D721Med (cell line): ENCODE measurements at places on chromosomes 13 and 19.

- no peak for DNase-seq
Observed at GRCh38 chr19:18809149-18809868, 18.2 kb upstream of the COMP start.

DNA sequence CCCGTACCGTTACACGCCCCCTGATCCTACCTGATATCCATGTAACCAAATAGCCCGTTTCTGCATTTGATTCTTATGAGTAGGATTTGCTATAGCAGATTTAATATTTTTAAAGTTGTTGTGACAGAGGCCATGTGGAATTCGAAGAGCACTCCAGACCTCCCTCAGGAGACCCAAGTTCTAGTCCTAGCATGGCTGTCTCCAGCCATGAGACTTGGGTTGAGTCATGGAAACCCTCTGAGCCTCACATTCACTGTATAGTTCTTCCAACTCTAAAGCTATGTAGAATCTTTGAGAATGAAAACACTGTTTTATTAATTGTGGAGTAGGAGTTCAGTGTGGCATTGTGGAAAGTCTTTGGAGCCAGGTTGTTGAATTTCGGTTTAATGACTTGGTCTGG, 8.0 kb upstream of the GPR183 start:
- DNase-seq, result no peak

DNA sequence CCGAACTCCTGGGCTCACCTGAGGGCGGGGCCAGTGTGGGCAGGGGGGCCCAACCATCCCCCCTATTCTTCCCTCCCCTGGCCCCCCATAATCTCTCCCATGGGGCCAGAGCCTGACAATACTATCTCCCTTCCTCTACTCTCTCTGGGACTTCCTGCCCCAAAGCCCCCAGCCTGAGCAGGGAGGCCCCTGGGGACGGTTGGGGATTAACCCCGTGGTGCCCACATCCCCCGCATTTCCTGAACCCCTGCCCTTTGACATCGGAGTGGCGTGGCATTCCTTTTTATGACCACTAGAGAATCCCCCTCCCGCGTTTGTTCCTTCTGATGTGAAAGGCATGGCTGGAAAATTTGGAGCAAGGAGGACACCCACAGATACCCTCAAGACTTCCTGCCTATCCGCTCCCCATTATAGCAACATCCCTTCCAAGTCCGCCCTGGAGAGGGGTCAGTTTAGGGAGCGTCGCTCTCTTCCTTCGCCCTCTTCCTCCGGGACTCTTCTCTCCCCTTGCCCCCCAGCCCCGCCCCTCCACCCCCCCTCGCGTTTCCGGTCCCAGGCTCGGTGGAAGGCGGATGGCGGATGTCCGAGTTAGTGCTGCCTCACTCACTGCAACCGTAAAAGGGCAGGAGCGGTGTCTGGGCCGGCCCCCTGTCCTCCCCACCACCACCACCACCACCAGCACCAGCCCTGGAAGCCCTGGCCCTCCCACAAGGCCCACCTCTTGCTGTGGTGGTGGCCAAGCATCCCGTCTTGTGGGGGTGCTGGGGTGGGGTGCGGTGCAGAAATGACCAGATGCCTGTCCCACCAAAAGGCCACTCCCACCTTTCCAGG, 1.8 kb downstream of the VASP start:
- DNase-seq, result no peak

GRCh38 chr13:30520571-30520970, 54.8 kb upstream of the HMGB1 start:
- DNase-seq, result no peak

DNA sequence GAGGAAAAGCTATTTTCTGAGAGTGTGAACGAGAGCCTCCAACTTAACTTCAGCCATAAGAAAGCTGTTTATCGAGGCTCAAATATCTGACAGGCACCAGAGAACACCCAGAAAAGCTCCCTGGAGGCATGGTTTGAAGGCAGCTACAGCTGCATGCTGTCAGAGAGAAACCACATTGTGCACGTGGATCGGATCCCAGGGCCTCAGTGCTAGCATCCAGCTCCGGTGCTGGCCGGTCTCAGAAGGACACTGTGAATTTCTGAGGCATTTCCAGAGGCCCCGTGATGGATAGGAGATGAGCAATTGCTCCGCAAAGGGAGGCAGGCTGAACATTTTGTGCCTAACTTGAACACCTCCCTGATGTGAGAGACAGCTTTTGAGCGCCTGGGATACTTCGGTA, 315.7 kb downstream of the FGF9 start:
- DNase-seq, result no peak

- no peak for DNase-seq
Observed at GRCh38 chr13:31895691-31896090, 135.9 kb upstream of the FRY start.

GRCh38 chr13:43472339-43472738, 314.4 kb downstream of the ENOX1 start:
- DNase-seq, result no peak

DNA sequence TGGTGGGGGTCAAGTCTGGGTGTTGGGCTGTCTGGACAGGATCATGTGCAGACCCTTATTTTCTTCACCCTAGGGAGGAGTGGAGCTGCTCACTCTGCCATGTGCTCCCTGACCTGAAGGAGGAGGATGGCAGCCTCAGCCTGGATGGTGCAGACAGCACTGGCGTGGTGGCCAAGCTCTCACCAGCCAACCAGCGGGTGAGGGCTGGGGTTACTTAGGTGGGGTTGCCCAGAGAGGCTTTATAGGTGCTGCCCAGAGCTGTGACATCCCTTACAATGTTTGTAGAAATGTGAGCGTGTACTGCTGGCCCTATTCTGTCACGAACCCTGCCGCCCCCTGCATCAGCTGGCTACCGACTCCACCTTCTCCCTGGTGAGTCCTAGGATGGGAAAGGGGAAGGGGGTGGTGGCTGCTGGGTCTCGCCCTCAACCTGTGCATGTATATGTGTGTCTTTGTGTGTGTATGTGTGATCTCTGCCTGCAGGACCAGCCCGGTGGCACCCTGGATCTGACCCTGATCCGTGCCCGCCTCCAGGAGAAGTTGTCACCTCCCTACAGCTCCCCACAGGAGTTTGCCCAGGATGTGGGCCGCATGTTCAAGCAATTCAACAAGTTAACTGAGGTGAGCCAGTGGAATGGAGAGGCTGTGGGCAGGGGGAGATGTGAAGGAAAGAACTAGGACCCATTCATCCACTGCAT, 5.1 kb downstream of the CHMP2A start:
- DNase-seq, result no peak

DNA sequence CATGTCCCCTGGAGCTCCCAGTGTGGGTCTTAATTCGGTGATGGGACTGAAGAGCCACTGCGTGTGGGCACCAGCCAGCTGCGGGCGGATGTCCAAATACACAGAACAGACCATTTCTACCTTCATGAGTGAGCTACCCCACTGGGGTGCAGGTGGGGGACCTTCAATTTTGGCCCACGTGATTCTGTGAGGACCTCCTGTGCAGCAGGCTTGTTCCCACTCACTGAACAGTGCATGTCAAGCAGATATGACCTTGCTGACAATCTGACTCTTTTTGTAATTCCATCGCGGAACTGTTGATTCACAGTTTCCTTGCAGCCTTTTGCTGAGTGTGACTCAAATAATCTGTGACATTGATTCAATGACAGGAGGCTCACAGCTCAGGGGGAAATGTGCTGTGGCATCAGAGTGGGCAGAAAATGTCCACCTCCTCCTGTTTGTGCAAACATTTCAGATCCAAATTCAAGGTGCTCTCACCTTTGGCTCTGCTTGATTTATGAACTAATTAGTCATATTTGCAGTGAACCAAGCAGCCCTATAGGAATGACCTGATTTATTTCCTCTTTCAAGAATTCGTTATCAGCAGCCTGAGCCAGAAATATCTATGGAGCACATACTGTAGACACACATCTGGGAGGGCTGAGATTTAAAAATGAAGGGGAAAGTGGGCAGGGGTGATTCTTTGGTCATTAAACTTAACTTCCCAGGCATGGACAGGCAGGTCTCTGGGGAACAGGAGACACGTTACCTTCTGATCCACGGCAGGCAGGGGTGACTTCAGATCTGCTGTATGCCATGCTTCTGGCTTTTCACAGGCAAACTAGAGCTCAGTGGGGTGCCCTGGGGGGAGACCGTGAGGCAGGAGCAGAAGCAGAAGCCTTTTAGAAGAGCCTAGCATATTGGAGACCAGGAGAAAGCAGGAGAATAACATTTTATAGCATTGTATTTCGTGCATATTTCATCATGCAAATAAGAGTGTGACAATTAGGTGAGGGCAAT, 170.0 kb upstream of the KL start:
- DNase-seq, result no peak
